ENCODE measurements at places on chromosomes 12 and 14.

- no peak for DNase-seq
These were observed 240.3 kb downstream of the MSRB3 start for GRCh38 chr12:65518771-65519170.

DNA sequence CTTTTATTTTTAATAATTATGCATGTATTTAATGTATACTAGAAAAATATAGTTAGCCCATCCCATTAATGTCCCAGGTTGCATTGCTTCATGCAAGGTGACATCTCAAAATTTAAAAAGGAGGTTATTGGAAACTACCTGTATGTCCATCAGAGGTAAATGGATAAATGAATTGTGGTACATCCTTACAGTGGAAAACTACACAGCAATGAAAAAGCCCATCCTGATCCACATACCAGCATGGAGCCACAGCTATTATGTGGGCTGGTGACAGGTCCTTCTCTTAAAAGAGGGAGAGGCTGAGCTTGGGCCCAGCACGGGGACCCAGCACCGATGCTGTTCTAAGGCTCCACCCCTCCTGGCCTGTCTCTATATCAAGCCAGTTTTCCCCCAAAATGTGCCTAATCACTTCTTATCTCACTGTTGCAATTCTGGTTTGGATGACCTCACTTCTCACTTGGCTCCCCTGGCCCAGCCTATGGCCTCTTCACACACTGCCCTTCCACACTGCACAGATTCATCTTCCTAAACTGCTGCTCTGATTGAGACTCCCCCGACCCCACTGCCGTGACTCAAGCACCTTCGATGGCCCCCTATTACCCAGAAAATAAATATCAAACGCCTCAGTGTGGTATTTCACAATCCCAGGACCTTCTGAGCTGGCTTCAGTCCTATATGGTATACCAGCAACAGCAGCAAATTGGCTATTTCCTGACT lies 97.1 kb upstream of the NCOR2 start:
- no peak for DNase-seq

DNA sequence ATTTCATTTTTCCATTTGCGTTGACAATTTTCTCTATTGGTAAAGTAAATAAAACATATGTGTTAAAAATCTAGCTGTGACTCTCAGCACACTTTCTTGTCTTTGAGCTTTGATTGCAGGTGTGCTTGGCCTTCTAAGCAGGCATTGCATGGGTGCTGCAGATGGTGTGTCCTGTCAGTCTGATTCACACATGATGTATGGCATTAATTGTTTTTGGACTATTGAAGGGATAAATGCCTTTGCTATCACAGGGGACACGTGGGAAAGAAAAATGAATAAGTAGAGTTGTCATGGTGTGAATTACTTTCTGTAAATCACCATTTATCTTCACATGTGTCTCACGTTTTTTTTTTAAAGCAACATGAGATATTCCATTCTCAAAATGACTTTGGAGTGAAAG lies 211.3 kb upstream of the NAV3 start:
- no peak for DNase-seq

DNA sequence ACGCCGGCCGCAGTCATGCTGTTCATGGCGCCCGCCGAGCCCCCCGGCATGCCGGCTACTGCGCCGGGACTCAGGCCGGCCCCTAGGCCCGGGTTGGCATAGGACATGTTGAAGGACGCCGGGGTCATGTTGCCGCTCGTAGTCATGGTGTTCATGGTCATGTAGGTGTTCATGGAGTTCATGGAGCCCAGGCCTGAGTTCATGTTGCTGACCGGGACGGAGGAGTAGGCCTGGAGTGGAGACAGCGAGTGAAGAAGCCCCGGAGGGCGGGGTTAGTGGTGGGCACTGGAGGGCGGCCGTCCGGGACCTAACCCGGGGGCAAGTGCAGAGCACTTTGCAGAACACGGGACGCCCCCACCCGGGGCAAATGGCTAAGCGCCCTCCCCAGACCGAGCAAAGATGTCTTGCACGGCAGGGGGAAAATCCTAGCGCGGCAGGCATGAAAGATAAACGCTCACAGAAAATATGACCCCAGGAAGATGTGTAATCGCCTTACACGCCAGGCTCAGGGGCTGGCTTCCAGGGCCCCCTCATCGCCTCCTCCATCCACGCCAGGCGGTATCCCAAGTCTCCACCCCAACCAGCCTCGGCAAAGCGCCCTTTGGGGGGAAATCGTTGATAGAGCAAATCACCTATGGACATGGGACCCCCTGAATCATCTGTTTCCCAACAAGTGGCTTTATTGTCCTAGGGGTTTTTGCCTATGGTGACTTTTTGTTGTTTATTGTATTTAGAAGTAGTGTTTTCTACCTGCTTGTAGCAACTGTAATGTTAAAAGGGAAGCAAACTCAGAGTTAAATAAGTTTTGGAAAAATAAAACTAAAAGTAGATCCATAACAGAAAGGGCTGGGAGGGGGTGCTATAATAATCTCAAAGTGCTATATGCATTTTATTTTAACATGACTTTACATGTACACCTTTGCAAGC lies 2.3 kb downstream of the FOXA1 start:
- DNase-seq: no peak

DNA sequence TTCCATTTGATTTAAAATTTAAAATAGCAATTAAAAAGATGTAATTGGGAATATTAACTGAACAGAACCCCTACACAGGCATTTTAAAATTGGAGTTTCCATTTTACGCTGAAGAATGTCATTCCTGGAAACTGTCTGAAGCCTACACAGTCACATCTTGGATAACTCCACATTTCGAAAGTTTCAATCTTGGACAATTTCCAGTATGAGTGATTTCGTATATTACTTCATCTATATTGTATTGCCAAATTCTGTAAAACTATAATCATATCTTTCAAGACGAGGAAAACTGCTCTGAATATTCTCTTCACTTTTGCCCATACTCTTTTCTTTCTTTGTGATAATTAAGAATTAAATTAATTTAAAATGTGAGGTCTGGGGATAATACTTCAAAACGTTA lies 194.2 kb upstream of the ABCD2 start:
- DNase-seq: peak; percentile 56

DNA sequence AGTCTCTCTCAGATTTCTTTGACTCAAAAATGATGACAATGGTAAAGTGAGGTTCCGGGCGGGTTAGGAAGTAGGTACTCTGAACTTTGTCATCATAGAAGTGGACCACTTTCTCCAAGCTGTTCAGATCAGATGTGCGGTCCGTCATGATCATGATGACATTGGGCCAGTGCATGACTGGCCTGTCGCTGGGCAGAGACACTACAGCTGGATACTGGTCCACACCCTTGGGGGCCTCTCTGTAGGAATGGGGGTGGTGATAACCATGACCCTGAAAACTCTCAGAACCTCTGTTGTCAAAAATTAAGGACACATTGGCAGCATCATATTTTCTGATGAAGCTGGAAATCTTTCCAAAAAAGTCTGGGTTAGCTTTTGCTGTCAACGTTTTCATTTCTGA lies 28.2 kb downstream of the KICS2 start:
- no peak for DNase-seq

DNA sequence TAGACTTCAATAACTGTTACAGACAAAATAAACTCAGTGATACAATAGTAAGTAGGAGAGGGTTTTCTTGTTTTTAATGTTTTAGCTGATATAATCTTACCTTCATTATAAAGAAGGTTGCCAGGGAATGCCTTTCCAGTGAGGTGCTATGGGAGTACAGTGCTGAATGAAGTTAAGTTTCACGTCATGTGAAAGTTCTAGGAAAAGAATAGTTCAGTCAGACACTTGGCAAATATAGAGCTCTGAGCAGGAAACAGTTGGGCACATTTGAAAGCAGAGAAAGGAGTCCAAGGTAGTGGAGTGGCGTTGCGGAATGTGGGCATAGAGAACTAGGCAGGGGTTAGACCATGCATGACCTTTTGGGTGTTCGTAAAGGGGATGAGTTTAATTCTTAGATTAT lies 88.6 kb upstream of the DCN start:
- DNase-seq: no peak

DNA sequence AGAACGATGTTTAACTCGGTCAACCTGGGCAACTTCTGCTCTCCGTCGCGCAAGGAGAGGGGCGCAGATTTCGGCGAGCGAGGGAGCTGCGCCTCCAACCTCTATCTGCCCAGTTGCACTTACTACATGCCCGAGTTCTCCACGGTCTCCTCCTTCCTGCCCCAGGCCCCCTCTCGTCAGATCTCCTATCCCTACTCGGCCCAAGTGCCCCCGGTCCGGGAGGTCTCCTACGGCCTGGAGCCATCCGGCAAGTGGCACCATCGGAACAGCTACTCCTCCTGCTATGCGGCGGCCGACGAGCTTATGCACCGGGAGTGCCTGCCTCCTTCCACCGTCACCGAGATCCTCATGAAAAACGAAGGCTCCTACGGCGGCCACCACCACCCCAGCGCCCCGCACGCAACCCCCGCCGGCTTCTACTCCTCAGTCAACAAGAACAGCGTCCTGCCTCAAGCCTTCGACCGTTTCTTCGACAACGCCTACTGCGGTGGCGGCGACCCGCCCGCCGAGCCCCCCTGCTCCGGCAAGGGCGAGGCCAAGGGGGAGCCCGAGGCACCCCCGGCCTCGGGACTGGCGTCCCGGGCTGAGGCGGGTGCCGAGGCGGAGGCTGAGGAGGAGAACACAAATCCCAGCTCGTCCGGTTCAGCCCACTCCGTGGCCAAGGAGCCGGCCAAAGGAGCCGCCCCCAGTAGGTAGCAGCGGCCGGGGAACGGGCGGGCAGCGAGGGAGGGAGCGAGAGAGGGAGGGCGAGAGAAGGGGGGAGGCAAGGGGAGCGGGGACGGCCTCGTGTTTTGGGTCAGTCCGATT lies 513 bp downstream of the HOXC11 start:
- no peak for DNase-seq

- no peak for DNase-seq
These were observed 391.6 kb downstream of the TMEM121 start for GRCh38 chr14:105917933-105918436.

DNA sequence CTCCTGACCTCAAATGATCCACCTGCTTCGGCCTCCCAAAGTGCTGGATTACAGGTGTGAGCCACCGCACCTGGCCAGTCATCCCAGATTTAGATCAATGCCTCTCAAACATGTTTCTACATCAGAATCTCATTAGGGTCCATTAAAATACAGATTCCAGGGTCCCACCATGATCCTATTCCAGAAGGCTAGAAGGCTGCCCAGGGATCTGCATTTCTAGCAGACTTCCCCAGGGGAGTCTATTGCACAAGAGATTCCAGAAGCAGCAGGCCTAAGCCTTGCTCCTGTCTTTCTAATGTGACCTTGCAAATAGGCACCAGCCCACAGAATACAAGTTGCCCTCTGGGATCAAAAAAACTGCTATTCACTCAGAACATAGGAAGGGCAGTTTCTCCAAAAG lies 81.5 kb downstream of the SCARB1 start:
- no peak for DNase-seq

GRCh38 chr12:114403690-114404066 lies 2.3 kb downstream of the TBX5 start:
- no peak for DNase-seq

DNA sequence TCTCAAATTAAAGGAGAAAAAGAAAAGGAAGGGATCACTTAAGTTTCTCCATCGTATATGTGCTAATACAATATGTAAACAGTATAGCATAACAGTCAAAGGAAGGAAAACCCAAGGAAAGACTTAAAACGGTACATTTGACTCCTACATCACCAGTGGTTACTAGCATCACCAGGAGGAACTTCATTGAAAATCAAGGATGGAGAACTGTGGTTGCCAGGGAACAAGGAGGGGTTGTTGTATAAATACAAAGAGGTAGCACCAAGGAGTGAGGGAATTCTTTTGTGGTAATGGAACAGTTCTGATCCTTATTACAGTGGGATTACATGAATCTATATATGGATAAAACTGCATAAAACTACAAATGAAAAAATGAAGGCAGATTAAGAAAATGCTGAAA lies 1.6 kb downstream of the ZFYVE26 start:
- no peak for DNase-seq

DNA sequence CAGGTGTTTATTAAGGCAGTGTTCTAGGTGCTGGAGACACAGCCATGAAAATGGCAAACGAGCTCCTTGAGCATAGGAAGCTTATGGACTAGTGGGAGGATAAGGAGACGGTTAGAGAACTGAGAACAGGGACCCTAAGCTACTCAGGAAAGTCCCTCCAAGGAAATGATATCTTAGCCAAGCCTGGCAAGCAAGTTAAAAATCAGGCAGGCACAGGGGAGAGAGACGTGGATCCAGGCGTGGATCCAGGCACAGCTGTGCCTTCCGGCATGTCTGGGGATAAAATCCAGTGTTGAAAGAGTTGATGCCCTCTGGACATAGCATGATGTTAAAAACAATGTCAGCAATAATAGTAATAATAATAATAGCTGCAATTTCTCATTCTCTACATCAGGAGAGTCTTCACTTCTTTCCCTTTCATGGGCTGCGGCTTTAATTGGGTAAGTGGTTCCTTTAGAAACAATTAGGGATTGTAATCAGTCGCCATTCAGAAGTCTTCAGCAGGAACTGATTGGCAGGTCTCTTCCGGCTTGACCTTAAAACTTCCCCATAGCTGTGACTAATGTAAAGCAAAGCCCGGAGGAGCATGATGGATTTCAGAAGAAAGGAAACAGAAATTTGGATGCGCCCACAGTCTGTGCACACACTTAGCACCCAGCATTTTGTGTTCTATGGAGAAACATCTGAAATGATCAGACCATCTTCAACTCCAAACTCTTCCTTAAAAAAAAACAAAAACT lies 230.2 kb downstream of the SLC41A2 start:
- no peak for DNase-seq

GRCh38 chr14:94611179-94611578 lies 1.0 kb upstream of the SERPINA3 start:
- no peak for DNase-seq

Measured in fibroblast of gingiva (primary cell).